ENCODE measurements at places on chromosomes 1 and 21. TPM values are rescaled to one million over a fixed set of nuclear protein-coding genes. Genes with fewer than 3 reads are reported as not detected.
A peak's percentile ranks its signal among the peaks of the same experiment; 100 is the strongest.

DNA sequence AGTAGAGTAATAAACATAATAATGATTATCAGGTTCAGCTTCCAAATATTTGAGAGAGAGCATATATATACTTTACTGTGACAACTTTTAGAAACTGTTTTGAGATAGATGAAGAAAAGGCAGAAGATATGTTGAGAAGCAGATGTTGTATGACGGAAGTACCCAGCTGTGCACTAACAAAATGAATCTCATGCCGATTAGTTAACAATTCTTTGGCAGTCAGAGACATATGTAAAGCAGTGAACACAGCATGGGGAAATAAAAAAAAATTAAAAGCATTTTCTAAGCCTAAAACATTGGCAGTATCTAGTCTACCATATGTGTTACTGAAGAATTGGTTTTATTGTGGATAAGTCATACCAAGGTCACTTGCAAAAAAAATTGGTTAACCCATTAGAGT lies 51.8 kb downstream of the MAGI3 start:
- no peak for DNase-seq

DNA sequence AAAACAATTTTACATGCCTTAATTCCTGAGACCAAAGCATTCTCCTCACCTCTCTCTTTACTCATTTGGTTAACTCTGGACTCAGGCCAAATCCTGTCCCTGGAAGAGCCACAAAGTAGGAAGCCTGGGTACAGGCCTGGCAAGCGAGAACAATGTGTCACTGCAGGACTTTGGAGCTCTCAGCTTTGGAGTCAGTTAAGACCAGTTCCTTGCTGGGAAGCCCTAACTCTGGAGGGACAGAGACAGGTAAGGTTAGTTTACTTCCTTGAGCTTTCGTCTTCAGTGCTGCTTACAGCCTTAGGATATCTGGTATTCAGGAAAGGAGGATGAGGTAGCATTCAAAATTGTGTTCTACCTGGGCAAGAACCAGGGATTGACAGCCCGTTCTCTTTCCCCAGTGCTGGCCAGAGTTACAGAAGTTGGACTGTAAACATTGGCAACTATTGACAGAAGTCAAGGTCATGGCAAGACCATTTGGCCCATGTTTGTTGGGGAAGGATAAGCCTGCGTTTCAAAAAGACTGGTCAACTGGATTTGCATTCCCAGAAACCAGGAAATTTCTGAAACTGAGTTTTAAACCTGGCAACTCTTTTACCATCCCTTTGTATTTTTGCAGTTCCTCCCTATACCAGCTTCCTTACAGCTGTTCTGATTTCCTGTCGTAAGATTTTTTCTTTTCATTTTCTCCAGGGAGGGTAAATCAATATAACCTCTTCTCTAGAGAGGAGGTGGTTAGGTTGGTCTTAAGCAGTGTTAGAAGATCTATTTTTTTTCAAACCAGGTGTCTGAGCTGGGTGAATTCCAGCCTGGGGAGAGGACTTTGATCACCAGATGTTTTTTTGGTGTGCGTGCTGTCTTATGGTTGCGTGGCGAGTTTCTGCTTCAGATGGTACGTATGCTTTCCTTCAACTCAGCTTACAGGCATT lies at the start of gene C4BPB:
C4BPB (plus strand) TSS at position 160 of the 926 bp plus-strand sequence; CDS start at position 832, 672 bp downstream.
- peak; percentile 6 for DNase-seq

- no peak for DNase-seq
These were observed 106.2 kb downstream of the TOMM20 start for GRCh38 chr1:235022341-235022980.

DNA sequence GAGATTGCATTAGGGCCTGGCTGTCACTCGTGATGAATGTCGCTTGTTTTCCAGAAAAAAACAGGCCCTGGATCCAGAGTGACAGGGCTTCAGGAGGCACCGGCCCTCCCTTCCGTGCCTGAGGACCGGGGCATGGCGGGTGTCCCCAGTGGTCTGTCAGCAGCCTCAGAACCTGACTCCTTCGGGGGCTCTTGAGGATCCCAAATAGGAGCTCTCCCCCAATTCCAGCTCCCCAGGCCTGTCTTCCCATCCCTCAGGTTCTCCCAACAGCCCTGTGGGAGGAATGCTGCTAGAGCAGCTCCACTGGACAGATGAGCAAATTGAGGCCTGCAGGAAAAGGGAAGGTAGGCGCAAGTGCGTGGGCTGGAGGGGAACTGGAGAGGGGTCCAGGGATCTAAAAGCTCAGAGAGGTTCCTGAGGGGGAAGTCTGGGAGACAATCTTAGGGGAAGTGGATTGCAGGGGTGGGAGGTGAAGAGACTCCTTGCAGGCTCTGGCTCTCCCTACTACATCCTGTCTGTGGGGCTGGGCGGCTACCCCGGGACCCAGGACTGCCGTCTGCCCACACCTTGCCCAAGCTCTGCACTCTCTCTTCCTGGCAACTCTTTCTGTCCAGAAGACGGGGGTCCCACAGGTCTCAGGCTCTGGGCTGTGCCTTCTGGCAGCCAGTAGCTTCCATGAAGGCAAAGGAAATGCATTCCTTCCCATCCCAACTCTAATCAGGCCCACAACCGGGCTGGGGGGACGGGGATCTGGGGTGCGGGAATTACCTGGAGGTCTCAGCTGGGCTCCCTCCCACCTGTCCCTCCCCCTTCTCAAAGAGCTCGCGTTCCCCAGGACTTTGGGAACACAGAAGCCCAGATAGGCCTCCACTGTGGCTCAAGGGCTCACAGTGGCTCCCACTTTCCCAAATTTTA lies 105.7 kb upstream of the CASZ1 start:
- no peak for DNase-seq

DNA sequence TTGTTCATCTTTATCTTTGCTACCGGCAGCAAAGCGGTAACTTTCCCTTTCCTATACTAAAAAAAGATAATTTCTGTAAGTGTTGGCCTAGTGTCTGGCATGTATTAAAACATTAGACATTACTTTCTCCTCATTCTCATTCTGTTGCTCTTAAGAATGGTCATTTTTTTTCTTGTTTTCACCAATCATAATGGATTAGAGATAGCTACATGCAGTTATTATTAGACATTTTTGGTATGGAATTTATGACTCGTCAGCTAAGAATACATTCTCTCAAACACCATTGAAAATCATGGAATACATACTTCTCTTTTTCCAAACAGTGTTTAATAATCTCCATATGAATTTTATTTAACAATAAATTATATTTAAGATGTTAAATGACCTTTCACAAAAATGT lies 1154.6 kb downstream of the BRINP3 start:
- DNase-seq: no peak

GRCh38 chr1:236039740-236040685 lies 24.9 kb downstream of the NID1 start:
- DNase-seq: no peak

- peak; percentile 75 for DNase-seq
These were observed 917 bp downstream of the STX12 start for GRCh38 chr1:27773826-27774445.

DNA sequence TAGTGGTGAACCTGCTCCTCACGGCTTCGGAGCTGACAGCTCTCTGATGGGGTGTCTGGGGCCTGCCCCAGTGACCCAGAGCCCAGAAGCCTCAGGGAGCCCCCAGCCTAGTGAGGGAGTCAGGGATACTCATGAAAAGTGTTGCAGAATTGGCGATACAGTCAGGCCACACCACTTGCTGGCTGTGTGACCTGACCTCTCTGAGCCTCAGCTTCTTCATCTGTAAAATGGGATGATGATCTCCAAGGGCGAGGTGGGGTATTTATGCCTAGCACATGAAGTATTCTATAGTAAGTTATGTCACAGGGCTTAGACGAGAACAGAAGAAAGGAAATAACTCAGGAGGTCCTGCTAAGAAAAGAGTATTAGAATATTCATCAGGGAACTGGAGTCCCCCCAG lies 1.6 kb downstream of the TMEM51 start:
- DNase-seq: no peak

DNA sequence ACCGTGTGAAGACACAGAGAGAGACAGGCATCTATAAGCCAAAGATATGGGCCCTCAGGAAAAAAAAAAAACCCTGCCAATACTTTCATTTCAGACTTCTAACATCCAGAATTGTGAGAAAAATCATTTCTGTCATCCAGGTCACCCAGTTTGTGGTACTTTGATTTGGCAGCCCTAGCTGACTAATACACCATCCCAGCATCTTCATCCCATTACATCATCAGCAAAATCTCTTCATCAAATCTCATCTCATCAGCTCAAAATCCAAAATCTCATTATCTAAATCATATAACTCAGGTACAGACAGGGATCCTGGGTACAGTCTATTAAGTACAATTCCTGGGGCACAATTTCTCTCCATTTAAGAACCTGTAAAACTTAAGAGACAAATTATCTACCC lies 51.9 kb upstream of the GJA8 start:
- DNase-seq: peak; percentile 11

DNA sequence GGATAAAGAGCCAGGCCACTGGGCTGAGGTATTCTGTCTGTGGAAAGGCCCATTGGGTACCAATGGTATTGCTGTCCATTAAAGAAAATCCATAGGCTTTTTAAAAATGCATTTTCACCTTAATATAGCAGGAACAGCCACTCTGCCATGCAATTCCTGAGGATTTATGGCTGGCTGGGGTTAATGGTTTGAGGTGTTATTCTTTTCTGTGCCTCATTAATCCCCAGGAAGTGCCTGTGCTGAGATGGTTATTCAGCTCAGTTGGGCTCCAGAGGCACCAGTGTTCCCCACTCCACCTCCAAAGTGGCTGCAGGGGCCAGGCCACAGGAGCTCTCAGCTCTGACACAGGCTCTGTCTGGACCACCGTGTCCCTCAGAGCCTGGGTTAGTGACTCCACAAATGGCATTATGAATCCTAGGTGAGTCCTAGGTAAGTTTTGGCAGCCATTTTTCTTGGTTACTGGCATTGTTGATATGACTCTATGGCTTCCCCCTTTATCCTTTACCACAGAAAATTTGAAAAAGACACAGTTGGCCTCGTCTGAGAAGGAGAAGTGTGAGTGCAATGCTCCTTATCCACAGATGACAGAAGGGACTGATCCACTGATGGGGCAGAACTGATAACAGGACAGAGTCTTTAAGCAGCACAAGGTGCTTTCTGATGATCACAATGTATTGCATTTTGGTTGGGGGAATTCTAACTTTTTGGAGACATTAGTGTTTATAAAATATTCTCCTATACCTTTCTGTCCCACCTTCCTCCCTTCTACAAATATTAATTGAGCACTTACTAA lies 2.2 kb upstream of the PAPPA2 start:
- no peak for DNase-seq

Gene SIM2
- not detected for total RNA-seq
